ENCODE measurements at places on chromosomes 1 and 21.
A peak's percentile ranks its signal among the peaks of the same experiment; 100 is the strongest.

DNA sequence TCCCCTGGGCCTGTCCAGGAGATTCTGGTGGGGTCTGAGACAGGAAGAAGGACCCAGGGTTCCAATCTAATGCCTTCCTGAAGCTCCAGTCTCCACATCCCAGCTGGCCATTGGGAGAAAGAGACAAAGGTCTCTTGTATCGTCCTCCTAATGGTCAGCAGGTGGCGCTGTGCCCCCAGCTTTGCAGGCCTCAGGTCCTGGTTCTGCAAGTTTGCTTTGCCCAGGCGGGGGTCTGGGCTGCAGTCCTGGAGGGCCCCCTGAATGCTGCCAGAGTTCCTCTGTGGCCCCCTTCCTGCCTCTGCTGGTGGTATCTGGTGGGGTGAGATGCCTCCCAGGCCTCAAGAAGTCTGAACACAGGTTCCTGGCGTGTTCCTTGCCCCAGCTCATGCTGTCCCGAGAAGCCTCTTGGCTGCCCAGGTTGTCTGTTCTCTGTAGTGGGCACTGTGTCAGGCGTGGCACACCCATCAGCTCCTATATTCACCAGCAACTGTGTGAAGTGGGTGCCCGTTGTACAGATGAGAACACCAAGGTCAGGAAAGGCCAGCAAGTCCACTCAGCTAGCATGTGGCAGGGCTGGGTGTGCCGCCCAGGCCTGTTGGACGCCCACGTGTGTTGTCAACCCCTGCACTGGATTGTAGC lies 33.8 kb upstream of the CSF3R start:
- DNase-seq: peak; percentile 24

GRCh38 chr1:83762416-83762815 lies 236.5 kb downstream of the TTLL7 start:
- DNase-seq: no peak

DNA sequence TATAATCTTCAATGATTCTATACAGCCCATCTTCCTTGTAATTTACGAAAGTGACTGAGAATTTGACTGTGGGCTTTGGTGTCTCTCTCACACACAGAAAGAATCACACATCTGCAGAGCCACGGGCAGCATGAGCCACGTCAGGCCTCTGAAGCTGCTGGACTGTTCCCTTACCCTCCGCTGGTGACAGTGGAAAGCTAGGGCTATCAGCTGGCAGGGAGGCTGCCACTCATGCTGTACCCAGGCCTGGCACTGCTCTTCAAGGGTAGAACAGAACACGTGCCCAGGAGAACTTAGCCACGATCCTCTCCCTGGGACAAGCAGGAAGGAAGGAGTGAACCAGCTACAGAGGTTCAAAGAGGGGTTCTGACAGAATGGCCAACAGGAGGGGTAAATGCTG lies 90.7 kb downstream of the JAK1 start:
- no peak for DNase-seq

GRCh38 chr1:41980827-41981653 lies 62.3 kb upstream of the HIVEP3 start:
- DNase-seq: no peak

DNA sequence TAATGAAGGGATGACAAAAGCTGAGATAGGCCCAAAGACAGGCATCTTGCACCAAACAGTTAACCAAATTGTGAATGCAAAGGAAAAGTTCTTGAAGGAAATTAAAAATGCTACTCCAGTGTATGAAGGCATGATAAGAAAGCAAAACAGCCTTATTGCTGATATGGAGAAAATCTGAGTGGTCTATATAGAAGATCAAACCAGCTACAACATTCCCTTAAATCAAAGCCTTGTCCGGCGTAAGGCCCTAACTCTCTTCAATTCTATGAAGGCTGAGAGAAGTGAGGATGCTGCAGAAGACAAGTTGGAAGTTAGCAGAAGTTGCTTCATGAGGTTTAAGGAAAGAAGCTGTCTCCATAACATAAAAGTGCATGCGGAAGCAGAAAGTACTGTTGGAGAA lies 4.3 kb upstream of the ANGEL2 start:
- no peak for DNase-seq

All from CD4-positive, alpha-beta T cell treated with Interferon alpha-2 for 1 hour (primary cell).